ENCODE measurements at places on chromosomes 3 and 15.
A peak's percentile ranks its signal among the peaks of the same experiment; 100 is the strongest.

DNA sequence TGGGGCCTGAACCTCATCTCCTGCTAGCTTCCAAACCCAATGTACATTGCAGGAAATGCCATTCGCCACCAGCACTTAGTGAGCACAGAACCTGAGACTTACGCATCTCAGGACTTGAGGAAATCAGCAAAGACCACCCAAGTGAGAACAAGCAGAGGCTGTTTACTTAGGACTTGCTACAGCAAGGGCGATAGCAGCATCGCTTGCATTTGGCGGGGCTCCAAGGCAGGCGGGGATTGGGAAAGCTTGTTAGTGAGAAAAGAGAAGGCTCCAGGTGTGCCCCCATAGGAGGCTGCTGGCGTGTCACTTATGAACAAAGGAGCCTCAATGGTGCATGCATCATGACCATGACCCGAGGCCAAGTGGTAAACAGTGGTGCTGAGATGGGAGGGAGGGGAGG is 19.7 kb downstream of the SLC6A20 start:
- DNase-seq: no peak

DNA sequence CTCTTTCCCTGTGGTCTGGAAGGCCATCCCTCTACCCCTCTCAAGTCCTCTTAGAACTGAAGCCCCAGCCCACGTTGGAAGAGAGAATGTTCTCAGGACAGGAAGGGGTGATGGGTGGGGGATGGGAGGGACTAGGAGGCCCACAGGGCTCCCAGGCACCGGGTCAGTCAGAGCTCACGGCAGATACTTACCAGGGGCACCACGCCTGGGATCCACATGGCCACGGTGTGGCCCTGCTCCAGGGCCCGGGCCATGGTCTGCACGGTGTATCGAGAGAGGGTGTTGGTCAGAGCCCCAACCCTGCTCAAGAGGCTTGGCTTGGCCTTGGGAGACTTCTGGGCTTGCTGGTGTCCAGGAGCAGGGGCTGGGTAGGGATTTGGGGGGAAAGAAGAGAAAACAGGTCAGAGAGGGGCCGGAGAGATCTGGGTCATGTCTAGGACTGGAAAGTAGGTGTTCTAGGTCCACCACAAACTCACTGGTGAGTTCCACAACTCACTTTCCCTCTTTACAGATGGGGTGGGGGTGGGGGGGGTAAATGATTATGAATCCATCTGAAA is 9.8 kb downstream of the PLIN1 start:
- no peak for DNase-seq

- DNase-seq: peak; percentile 47
Observed at GRCh38 chr15:80977627-80978036, 12.0 kb downstream of the MESD start.

GRCh38 chr15:76844096-76844495 is 61.0 kb downstream of the SCAPER start:
- DNase-seq: no peak

DNA sequence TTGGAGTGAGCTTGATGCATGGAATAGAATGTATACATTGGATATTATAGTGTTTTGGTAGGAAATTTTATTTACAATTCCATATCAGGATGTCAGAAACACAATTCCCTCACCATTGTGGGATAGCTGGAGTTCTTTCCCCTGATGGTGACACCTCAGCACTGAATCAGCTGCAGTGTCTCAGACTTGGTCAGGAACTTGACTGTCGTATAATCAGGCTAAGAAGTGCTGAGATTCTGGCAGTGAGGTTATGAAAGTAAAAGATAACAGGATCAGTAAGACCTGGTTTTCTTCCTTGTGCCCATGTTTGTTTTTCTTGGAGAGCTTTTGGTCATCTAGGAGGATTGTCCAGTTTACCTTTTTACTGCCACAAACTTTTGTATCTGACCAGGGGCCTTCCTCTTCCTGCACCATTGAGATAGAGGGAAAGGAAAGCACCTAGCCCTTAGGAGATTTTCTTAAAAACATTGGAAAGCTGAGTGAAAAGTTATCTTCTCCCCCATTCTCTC is 27.3 kb upstream of the ST3GAL6 start:
- no peak for DNase-seq

GRCh38 chr3:73258057-73258456 is 196.6 kb downstream of the EBLN2 start:
- no peak for DNase-seq

DNA sequence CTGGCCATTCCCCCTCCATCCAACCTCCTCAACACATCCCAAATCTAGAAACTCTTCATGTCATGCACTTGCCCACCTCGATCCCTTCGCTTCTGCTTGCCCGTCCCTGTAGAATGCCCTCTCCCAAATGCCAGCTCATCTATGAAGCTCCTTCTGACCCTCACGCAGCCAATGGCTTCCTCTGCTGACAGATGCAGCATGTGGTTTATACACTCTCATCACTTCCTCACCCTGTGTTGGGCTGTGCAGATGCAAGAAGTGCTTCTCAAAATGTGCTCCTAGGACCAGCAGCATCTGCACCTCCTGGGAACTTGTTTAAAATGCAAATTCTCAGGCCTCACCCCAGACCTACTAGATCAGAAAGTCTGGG is 51.7 kb downstream of the SEMA5B start:
- peak; percentile 76 for DNase-seq

- peak; percentile 61 for DNase-seq
Observed at GRCh38 chr3:98602078-98602678, 8.8 kb upstream of the CPOX start.

DNA sequence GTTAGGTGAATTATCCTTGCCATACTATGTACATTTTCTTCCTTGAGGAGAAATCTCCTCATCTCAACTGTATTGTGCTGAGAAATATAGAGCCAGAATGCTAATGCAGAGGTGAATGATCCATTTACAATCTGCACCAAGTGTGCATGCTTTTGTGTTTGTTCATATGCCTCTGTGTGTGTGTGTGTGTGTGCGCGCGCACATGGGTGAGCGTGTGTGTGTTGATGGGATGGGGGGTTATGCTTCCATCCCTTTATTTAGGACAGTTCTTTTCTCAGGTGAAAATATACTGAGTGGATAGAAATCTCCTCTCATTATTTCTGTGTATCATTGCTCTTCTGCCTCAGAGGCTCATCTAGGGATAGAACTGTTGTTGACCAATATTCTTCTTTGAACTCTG is 626.1 kb downstream of the MCTP2 start:
- DNase-seq: no peak

- no peak for DNase-seq
Observed at GRCh38 chr3:189999718-190000117, 121.0 kb downstream of the P3H2 start.

DNA sequence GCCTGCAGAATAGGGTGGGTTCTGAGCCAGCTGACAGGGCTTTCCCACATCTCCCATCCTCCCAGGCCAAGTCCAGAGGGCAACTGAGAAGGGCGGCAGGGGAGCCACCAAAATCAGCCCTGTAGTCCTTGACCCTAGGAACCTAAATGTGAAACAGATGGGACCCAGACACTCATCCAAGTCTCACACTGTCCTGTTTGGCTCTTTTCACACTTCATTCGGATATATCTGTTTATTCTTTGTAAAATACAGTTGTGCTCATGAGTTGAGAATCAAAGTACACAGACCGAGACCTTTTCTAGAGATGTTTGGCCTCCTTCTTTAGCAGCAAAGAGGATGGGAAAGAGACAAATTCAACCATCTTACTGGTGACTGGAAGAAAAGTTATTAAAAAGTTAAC is 348.4 kb downstream of the MECOM start:
- no peak for DNase-seq

GRCh38 chr3:155771126-155771525 is 26.3 kb upstream of the PLCH1 start:
- DNase-seq: no peak

DNA sequence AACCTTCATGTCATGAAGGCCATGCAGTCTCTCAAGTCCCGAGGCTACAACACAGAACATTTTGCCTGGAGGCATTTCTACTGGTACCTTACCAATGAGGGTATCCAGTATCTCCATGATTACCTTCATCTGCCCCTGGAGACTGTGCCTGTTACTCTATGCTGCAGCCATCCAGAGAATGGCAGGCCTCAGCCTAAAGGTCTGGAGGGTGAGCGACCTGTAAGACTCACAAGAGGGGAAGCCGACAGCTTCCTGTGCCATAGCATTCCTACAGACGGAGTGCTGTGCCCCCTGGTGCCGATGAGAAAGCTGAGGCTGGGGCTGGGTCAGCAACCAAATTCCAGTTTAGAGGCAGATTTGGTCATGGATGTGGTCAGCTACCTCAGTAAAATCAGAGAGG is 51.3 kb upstream of the CADPS start:
- DNase-seq: no peak

- DNase-seq: no peak
Observed at GRCh38 chr3:44926172-44926571, 49.8 kb downstream of the ZDHHC3 start.

- no peak for DNase-seq
Observed at GRCh38 chr3:183328823-183329222, 75.8 kb downstream of the B3GNT5 start.

- DNase-seq: no peak
Observed at GRCh38 chr3:71378509-71378908, 205.0 kb downstream of the FOXP1 start.

DNA sequence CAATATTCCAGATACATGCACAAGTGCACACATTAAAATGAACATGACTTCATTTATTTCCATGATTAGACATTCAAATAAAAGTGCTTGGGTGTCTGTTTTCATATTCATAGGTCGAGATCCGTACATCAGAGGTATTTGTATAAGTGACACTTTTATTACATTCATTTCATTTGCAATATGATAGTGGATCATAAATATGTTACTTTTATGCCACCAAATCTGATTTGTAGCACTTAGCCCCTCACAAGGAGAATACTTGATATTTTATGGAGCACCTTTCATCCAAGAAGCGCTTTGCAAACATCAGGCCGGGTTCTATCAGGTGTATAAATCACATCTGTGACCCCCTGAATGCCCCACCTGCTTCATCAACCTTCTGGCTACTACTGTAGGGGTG is 100.6 kb downstream of the TOP2B start:
- no peak for DNase-seq

DNA sequence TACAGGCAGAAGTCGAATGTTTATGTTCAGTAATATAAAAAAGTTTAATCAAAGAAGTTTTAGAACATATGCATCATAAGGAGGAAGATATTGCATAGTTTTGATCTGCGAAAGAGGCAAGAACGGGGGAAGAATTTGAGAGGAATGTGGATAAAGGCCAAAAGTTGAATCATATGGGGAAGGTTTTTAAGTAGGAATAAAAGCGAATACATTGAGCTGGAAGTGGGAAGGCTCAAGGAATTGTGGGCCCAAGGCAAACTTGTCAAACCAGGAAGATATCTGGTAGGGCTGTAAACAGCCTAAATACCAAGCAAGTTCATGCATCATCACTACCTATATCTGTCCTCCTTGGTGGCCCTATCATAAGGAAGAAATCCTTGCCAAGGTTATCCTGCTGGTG is 186.9 kb downstream of the MAGI1 start:
- no peak for DNase-seq

DNA sequence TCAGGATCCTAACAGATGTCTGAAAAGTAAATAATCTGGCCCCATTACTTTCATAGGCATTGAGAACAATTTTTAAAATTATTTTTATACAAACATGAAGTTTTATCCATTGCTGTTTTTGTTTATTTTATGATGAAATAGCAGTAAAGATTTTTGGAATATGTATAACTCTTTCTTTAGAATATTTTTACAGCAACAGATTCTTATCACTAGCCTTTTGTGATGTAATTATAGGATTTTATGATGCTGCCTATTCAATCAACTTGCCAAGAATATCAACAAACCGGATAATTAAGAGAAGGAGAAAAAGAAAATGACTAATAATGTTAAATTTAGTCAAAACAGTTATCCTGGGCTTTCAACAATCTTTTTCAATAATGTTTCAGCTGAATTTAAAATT is 386.3 kb downstream of the ZIC1 start:
- no peak for DNase-seq

- DNase-seq: no peak
Observed at GRCh38 chr3:27900316-27900715, 178.2 kb upstream of the EOMES start.

- no peak for DNase-seq
Observed at GRCh38 chr3:126477061-126477380, 1.3 kb upstream of the ZXDC start.

DNA sequence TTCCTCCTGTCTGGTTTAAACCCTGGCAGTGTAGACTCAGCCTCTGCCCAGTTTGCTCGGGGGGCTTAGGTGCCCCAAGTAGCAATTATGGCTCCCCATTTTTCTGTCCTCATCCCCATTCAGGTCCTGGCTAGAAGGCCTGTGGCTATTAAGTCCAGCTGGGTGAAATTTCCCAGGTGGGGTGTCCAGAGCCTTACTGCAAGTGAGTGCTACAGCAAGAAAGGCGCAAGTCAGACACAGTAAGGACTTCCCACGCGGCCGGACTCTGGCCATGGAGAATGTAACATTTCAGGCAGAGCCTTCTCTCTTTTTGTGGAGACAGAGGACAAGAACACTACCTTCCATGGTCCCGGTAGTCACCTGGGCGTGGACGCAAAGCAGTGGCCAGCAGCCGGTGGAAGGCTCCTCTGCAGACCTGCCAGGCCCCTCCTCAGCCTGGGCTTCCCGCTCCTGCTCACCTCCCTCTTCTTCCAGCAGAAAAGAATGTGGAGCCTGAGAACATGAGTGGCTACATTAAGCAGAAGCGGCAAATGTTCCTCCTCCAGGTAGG is 23.3 kb downstream of the CFAP100 start:
- DNase-seq: no peak

- DNase-seq: no peak
Observed at GRCh38 chr15:53457479-53457878, 302.0 kb downstream of the WDR72 start.

- DNase-seq: no peak
Observed at GRCh38 chr15:45285413-45285812, 33.4 kb downstream of the SLC28A2 start.

DNA sequence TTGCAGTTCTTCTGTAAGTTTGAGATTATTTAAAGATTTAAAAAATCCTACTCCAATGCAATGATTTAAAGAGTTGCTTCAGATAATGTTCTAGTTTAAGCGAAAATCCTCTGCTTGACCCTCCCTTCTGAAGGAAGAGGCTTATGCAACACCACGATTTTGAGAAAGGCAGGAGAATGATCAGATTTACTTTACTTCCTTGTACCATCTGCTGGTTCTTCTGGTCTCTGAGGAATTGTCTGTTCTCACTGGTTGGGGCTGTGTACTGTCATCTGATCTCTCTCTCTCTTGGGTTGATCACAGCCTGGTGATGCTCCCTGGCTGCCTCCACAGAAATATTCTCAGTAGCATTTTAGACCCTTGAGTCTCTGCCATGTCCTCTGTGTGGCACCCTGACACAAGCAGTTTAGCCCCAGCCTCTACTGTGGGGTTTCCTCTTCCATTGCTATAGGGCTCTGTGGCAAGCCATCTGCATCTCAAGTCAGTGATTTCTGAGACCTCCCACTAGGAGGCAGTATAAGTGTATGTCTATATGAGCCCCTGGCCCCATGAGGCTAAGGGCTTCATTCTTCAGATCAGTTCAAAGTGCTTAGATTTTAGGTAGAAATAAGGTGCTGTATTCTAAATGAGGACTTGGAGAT is 50.8 kb upstream of the PLAAT1 start:
- peak; percentile 59 for DNase-seq
